ENCODE measurements at places on chromosomes 13 and 19.

GRCh38 chr19:945401-946252 is 19.8 kb downstream of the ARID3A start:
- DNase-seq = no peak

- no peak for DNase-seq
These were observed 31.4 kb upstream of the ZNF492 start for GRCh38 chr19:22602631-22603272.

DNA sequence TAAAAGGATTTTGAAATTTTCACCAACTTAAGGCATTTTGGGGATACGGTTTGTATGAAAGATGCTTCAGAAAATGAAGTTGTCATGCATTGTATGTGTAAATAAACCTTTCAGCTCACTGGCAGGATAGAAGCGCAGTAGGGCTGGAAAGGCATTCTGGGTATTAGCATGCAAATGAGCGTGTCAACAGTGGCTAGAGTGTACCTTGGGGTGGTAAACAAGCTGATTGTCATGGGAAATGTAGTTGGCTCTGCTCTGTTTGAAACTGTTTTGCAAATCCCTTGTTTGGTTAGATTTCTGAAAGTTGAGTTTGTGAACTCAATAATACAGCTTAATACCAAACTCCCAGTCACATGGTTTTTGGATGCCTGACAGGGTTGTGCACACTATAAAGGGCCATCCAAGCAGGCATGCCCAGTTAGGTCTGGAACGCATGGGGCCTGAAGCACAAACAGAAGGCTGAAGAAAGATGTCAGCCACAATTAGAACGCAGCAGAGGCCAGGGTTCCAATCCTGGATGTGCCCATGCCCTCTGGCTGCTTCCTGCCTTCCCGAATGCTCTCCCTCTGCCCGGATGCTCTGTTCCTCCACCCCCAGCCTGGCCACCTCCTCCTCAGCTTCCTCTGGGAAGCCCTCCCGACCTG is 14.6 kb downstream of the GSX1 start:
- DNase-seq = no peak

GRCh38 chr13:113646376-113646775 is 11.6 kb downstream of the ATP4B start:
- DNase-seq = no peak

GRCh38 chr13:95236774-95237173 is 64.5 kb downstream of the ABCC4 start:
- DNase-seq = no peak

GRCh38 chr13:100887729-100888151 is 213.1 kb upstream of the TMTC4 start:
- DNase-seq = peak; percentile 2

- no peak for DNase-seq
These were observed 67.5 kb downstream of the TSC22D1 start for GRCh38 chr13:44508562-44509077.

DNA sequence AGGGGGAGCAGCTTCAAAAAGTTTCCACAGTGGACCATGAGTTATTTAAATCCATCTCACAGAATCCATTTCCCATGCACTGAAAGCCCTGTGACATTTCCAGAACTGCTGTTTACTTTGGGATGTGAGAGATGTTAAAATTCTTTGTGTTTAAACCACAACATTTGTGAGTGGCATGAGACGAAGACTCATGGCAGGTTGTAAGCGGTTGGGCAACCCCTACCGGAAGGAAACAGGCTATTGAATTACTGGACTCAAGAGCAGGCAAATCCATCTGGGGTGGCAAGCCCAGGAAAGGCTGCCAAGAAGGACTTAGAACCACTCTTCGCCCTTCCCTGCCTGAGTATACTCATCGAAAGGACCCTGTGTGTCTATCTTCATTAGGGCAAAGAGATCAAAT is 22.3 kb upstream of the CLDN10 start:
- peak; percentile 73 for DNase-seq

- no peak for DNase-seq
These were observed 8.6 kb downstream of the RGCC start for GRCh38 chr13:41465898-41466320.

GRCh38 chr13:43364210-43365038 is 341.0 kb downstream of the DNAJC15 start:
- no peak for DNase-seq

DNA sequence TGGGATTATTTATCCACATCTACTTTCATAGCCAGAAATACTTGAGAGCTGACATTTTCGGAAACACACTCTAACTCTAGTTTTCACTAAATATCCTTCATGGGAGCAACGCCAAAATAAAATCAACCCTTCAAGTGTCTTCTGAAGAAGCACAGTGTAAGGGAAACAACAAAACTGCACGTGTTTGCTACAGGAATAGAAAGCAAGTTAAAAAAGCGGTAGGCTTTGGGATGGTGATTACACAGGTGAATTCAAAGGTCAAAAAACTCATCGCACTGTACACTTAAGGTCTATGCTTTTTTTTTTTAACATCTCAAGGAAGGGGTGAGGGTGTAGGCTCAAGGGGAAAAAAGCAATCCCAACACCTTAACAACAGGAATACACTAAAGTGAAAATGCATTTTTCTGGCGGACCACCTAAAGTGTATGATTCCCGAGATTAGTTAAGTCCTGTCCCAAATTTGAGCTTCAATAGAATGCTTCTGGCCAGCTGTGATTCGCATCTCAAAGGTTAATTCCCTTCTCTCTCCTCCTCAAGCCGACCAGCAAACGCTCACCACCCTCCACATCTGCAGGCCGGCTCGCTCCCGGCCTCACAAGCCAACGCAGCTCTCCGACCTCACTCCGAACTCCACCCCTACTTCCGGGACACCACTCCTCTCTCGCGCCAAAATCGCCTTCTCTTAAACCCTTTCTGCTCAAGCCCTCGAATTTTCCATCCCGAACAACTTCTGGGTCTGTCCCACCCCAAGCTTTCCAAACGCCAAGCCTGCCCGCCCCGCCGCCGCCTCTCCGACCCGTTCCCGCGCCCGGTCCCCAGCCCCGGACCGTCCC is 1.1 kb downstream of the ARGLU1 start:
- DNase-seq = peak; percentile 60

GRCh38 chr13:36217456-36217855 is 3.1 kb upstream of the SOHLH2 start:
- DNase-seq = no peak

GRCh38 chr19:1107661-1108261 is 4.0 kb downstream of the GPX4 start:
- DNase-seq = no peak

GRCh38 chr13:98947925-98948324 is 29.9 kb downstream of the DOCK9 start:
- DNase-seq = no peak

DNA sequence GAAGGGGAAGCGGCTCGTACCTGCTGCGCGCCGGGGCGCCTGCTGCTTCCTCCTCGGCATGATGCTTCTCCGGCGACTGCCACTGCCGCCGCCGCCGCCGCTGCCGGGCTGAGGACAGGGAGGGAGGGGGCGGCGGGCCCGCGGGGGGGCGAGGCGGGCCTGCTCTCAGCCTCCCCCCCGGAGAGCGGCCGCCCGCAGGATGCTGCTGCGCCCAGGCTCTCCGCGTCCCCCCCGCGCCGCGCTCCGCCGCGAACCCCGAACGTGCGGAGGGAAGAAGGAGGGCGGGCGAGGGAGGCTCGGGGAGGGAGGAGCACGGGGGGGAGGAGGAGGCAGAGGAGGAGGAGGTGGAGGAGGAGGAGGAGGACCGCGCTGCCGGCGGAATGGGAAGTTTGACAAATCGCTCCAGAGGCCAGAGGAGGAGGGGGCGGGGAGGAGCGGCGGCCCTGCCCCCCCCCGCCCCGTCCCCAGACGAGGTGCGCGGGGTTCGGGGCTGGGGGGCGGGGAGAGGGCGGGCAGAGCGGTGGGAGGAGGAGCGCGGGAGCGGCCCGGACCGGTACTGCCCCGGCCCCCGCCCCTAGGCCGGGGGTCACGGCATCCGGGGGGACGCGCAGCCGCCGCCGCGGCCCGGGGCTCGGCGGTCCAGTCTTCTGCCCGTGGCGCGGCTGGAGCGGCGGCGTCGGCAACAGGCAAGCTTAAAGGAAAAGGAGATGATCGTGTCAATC is at the start of gene TSHZ3:
TSS of gene TSHZ3 (minus strand) at position 277 of the 722 bp plus-strand sequence. CDS start at position 60, 217 bp downstream.
- peak; percentile 38 for DNase-seq
